ENCODE measurements at places on chromosomes 5 and 9.

- DNase-seq, result no peak
These were observed 516.6 kb upstream of the DAB2 start for GRCh38 chr5:39941416-39941815.

- peak; percentile 56 for DNase-seq
These were observed at the start of gene SEMA4D for GRCh38 chr9:89497978-89498851. SEMA4D (minus strand) TSS chr9:89498113; CDS start chr9:89405456, 92,657 bp downstream.

- DNase-seq, result no peak
These were observed 66.5 kb downstream of the CWC27 start for GRCh38 chr5:64835266-64835665.

- DNase-seq, result no peak
These were observed 57.2 kb upstream of the FGF10 start for GRCh38 chr5:44446399-44446798.

GRCh38 chr5:32428426-32428825 lies 16.1 kb downstream of the ZFR start:
- no peak for DNase-seq

- no peak for DNase-seq
These were observed 18.7 kb downstream of the NOTCH1 start for GRCh38 chr9:136527131-136527530.

DNA sequence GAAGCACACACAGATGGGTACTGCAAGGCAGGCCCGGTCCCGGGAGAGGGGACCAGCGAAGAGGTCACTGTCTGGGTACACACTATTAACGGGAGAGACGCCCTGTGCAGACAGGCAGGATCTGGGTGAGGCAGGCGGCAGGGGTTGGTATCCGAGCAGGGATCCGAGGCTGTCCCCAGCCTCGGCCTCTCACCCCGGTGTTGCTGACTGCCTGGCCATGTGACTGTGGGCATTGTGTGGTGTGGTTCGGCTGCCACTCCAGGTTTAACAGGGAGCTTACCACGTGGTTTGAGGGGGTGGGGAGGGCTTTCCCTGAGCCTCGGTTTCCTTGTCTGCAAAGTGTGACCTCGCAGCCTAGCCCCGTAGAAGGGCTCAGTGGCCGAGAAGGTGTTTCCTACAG lies 11.1 kb upstream of the RALGDS start:
- no peak for DNase-seq

DNA sequence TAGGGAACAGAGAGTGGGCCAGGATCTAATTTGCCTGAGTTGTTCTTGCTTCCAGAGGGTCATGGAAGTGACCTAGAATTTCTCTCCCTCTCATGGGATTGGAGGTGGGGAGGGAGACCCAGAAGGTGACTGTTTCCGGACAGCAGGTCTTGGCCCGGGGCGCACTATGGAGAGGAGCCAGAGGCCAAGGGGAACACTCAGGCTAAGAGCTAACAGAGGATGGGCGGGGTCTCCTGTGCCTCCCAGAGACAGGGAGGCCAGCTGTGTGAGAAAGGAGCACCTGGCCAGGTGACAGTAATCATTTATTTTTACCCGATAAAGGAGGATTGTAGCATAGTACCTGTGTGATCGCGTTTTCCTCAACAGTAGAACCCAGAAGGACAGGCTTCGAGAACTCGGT lies 50.9 kb upstream of the ANKH start:
- no peak for DNase-seq

DNA sequence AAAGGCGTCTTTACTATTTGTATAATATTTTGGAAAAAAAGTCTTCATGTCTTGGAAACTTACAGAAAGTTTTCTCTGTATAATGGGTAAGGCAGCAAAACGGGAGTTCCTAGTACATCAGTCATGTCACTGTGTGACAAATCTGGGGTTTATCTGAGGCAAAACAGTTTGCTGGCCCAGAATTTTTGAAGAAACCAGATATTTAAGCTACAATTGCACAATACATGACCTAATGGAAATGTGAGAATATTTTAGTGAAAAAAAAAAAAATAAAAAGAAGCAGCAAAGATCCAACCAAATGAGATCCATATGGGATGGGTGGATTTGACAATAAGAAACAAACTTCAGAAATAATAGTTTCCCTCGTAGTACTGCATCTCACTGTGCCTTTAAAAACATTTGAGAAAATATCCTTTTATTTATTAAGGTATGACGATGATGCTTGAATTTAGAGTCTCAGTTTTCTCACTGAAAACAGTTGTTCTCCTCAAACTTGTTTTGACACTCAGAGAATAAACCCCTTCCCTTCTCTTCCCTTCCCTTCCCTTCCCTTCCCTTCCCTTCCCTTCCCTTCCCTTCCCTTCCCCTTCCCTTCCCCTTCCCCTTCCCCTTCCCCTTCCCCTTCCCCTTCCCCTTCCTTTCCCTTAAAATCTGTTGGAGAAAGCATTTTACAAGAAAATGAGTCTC lies 180.5 kb upstream of the TUT7 start:
- no peak for DNase-seq

DNA sequence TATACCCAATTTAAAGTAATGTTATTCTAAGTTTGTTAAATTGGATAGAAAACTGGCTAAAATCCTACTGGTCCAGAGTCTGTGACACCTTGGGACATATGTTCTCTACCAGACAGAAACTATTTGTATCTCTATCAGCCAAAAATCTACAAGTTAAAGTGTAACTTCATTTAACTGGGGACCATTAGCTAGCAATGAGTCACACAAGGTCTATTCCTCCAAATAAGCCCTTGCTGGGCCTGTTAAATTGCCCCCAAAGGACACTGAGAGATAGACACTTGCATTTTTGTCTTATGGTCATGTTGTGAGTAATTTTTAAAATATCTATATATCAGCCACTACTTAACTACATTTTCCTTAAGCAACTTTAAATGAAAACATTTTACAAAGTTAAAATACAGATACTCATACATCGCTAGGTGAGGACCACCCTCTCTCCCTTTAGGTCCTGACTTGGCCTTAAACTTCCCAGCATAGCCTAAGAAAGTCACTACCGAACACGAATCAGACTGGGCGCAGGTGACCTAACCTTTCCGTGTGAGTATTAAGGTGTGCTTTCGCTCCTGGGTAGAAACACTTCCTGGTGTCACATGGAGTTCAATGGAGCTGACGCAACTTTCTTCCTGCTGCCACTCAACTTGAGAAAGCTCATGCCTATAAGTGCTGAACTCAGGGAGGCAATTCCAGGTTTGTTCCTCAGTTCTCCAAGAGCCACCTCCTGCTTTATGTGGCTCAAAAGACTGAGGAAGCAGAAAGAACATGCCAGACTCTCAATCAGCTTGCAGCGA lies 249.1 kb downstream of the DIRAS2 start:
- DNase-seq, result no peak

DNA sequence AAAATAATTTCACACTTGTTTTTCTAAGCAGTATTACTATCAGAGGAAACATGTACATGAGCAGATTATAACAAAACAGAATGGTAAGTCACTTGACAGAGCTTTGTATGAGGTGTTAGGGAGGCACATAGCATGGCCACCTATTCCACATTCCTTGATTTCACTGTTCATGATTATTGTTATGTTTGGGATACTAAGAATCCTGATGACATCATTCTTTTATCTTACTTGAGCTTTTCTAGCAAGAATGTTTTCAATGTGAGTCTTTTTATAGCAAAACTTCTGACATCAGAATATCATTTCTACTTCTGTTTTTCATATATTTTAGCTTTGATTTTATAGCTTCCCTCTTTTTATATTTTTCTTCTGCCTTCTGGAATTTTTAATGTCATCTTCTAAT lies 208.2 kb downstream of the DMRTA1 start:
- DNase-seq, result no peak

DNA sequence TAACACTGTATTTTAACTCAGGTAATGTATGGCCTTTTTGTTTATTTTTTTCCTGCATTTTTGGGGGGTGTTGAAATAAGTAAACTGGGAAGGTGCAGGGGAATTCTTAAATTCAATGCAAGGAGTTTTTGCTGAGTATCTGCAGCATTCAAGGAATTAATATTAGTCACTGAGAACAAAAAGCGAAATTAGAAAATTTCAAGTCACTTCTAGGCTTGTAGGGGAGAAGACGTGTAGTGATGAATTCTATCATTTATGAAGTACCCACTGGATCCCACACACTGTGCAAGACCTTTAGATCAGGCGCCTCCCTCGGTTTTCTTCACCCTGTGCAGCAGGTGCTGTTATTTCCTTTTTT lies 1.2 kb downstream of the EHMT1 start:
- DNase-seq, result no peak

GRCh38 chr5:1044117-1044516 lies 35.5 kb downstream of the NKD2 start:
- DNase-seq, result no peak

DNA sequence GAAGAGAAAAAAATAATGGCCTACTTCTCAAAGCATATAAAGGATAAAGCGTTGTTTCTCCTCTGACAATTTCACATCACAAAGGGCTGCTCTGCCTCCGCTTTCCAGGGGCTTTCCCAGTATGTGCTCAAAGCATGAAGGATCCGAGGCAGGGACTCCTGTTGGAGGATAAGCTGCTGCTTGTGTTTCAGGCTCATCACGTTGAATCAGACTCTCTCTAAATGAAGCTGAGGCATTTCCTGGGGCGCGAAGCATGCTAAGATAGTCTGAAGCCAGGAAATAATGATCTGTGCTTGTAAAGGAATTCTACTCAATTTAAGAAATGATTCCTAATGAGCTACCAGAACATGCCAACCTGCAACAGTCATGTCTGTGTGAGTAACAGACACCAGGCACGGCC lies 97.5 kb downstream of the MARCHF11 start:
- no peak for DNase-seq

DNA sequence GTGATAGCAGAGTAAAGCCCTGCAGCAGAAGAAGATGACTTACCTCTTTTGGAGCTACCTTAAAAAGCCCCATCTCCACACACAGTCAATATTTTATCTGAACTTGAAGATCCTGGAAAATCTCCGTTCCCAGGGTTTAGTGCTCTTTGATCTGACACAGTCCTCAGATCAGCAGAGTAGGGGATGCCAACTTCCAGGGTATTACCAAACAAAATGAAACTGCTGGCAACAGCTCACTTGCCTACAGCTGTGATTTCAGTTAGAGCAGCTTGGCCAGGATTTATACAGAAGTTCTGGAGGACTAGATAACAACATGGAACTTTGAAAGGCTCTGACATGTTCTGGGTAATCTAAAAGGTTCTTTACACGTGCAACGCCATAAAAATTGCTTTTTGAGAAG lies 1537.8 kb upstream of the ACO1 start:
- no peak for DNase-seq

DNA sequence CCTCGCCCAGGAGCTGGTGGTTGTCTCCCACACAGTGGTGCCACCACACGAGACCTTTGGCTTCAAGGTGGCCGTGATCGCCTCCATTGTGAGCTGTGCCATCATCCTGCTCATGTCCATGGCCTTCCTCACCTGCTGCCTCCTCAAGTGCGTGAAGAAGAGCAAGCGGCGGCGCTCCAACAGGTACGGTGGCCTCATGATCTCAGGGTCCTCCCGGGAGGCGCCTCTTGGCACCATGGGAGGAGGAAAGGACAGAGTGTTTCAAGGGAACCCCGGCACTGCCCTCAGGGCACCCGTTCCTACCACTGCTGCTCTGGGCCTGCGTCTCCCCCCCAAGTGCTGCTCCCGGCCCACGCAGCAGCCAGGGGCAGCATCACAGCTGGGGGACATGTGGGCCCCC lies 18.2 kb upstream of the CARD19 start:
- DNase-seq, result no peak

- DNase-seq, result no peak
These were observed 490.9 kb downstream of the GADD45G start for GRCh38 chr9:90095682-90096081.

- no peak for DNase-seq
These were observed 142.6 kb upstream of the ST8SIA4 start for GRCh38 chr5:101045689-101046088.

DNA sequence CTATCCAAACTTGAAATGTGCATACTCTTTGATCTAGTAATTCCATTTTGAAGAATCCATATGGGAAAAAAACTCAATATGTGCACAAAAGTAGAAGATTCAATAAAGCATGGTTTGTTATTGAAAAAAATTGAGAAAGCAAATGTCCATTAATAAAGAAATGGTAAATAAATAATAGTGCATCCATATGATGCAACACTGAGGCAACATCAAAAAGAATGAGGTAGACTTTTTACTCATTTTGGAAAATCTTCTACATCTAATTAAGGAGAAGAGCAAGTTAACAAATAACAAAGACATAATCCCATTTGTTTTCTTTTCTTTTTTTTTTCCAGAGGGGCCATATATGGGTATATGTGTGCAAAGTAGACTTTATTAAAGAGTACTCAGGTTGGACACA lies 52.5 kb upstream of the FST start:
- DNase-seq, result no peak

DNA sequence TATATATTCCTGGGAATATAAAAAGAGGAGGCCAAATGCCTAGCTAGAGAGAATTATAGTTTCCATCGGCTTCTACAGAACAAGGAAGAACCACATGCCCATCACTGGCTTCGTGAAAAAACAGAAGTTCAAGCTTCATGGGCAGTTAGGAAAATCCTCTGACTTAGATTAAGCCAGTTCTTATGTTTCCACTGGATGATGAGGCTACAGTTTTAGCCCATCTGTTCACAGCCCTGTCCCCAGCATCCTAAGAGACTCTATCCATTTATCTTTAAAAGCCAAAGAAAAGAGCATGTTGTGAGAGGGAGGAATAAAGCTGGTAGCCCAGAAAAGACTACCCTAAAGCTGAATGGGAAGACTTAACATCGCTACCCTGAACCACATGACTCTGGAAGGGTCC lies 285.5 kb upstream of the WWC1 start:
- DNase-seq, result no peak

- DNase-seq, result no peak
These were observed 457 bp upstream of the IDNK start for GRCh38 chr9:83622433-83622938.

DNA sequence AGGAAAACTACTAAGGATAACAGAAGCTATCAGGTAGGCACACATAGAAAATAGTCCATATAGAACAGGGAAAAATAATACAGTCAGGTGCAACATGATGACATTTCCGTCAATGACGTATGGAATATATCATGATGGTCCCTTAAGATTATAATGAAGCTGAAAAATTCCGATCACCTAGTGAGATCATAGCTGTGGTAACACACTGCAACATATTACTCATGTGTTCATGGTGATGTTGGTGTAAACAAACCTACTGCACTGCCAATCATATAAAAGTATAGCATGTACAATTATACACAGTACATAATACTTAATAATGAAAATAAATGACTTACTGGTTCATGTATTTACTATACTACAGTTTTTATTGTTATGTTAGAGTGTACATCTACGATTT lies 60.0 kb downstream of the MEGF9 start:
- DNase-seq, result no peak

- DNase-seq, result no peak
These were observed 31.5 kb upstream of the NCS1 start for GRCh38 chr9:130140706-130141105.

- DNase-seq, result no peak
These were observed 9.7 kb downstream of the SLC12A7 start for GRCh38 chr5:1101961-1102713.
